ENCODE measurements at places on chromosomes 3 and 15.

GRCh38 chr3:193592841-193593667, at the start of gene OPA1:
OPA1 (plus strand) TSS chr3:193593208; CDS start chr3:193593378, 170 bp downstream.
- peak; percentile 92 for DNase-seq

GRCh38 chr15:84982301-84982920, 755 bp downstream of the PDE8A start:
- no peak for DNase-seq

- DNase-seq = no peak
These were observed 24.5 kb downstream of the ARID3B start for GRCh38 chr15:74565381-74566085.

DNA sequence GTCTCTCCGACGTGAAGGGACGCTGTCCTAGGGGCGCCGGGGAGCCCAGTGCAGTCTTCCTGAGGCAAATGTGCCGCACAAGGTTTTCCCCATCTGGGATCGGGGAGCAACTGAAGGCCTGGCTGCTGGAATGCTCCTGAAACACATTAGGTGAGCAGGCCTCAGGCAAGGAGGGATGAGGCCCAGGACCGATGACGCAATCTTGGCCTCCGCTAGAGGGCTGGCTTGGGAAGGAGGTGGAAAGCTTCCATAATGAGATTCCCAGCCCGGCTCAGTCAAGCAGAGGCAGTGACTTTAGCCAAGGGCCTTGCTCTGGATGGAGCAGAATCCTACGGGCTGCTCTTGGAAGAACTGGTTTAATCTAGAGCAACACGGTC, 50.8 kb downstream of the CPN2 start:
- DNase-seq = no peak

DNA sequence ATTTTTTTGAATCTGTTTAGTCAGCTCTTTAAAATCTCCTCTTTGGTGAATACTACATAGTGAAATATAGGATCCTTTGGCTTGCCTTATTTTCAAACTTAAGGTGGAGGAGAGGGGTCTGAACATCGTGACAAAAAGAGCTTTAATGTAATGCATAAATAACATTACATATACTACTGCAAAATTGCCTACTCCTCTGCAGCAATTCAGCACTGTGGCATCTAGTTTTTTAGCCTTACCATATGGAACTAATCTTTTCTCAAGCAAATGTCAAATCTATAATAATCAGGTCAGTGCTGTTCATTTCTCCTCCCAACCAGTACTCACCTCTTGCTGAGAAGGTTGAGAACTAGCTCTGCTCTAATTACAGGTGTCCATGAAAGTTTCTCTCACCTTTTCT, 394.0 kb upstream of the CDIN1 start:
- DNase-seq = no peak

GRCh38 chr15:74208496-74208895, 5.9 kb upstream of the STRA6 start:
- no peak for DNase-seq

DNA sequence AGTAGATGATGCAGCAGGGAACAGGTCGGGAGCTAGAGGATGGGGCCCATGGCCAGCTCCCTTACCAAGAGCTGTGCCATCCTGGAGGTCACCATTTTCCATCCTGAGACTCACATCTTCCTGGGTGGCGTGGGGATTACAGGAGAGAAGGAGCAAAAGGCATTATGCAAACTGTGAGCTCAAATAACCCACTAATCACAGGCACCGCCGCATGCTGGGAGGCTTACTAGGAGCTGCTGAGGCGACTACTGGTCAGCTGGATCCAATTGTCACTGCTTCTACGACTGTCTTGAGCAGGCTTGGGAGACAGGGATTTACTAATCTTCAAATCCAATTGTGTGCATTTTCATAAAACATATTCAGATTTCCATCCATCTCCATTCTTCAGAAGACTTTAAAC, 12.5 kb upstream of the KBTBD12 start:
- DNase-seq = no peak

DNA sequence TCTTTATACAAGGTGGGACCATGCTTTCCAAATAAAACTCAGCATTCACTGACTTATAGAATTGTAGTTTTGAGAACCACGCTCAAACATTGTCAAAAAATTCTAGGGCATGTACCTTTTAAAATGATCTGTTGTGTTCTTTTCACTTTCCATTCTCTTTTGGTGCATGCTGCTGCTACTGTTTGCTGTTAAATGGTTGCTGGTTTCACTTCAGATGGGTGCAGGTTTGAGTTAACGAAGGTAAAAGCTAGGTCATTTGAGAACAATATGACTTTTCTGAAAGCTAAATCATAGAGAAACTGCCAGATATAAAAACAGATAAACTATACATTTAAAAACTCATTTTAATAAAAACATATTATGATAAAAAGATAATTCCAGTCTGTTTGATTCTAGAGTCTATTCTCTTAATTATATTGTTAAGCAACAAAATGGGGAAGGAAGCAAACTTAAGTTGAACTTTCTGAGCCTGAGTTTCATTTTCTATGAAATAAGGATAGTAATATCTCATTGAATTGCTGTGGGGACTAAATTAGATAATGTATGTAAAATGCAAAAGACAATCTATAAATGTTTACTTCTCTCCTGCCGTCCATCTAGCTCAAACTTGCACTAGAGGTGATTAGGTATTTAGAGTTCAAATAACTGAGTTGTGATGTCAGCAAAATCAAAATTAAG, 82.4 kb downstream of the OXSM start:
- no peak for DNase-seq

GRCh38 chr3:176968631-176969030, 228.7 kb downstream of the TBL1XR1 start:
- DNase-seq = no peak

DNA sequence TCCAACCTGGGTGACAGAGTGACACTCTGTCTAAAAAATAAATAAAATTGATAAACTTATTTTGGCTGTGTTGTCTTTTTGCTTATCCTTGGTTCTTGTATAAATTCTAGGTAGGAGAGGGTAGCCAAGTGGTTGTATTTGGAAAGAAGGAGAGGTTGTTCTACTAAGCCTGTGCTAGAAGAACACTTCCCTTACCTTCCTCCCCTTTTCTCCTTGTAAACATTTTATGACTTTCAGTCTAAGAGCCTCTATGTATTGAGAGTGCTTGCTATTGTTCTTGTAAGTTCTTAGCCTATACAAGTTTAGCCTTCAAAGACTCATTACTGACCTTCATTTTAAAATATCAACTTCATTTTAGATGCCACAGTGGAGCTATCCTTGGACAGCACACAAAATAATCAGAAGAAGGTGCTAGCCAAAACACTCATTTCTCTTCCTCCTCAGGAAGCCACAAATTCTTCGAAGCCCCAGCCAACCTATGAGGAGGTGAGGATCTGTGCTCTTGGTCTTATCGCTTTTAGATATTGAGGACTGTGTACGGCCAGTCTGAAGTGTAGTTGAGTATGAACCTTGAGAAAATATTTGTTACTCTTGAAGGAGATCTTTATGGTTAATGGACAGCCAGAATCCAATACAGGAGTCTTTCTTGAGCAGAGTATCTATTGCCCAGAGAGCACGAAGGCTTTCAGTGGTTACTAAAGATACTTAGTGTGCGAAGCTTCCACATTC, 22.1 kb downstream of the SNX1 start:
- DNase-seq = no peak

DNA sequence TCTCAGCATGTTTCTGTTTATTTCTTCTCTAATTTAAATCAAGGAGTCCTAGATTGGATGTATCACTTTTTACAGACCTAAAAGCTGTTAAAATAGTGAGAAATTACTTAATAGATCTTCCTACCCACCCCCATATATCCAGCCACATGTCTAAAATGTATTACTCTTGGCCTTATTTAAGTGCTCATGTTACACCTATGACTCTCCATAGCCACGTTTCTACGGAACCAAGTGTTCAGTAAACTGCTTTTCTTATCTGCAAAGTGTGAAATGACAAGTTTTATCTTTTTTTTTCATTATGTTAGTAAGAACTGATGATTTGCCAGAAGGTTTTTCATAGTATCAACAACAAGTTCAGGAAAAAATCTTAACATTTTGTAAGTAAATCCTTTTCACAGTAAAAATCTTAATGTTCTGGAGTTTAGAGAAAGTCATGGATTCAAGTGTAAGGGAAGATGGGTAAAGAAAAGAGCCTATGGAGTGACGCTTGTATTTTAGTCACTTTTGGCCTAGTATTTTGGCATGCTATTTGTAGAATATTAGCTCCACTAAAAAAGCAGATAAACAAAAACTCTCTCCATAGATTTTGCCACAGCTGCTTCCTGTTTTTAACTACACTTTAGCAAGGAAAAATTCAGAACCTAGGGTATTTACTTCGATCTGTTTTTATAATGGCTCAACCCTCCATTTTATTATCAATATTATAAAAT, 41.2 kb upstream of the IGSF10 start:
- DNase-seq = no peak

DNA sequence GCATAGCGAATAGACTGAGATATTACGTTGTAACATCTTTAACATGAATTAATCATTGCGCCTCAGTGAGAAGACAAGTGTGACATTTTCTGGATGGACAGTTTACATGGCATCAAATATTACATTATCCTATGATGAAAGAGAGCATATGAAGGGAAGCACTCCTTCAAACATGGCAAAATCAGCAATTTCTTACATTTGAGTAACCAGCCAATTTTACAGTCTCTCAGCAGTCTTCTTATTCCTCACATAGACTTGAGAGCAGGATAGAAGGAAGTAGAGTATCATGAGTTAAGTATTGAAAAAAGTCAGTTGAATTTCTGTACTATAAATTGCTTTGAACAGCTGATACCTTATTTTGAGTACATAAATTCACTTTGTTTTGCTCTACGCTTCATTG, 38.9 kb downstream of the FANCI start:
- DNase-seq = no peak

- no peak for DNase-seq
These were observed 320.1 kb downstream of the KBTBD8 start for GRCh38 chr3:67318162-67318561.

Data from HS-27A (cell line).